ENCODE measurements at places on chromosomes 12 and 14.

- DNase-seq, result no peak
Measured at GRCh38 chr12:3149515-3150307, 72.5 kb downstream of the TSPAN9 start.

GRCh38 chr12:105681341-105681740, 350.9 kb downstream of the C12orf75 start:
- DNase-seq, result no peak

DNA sequence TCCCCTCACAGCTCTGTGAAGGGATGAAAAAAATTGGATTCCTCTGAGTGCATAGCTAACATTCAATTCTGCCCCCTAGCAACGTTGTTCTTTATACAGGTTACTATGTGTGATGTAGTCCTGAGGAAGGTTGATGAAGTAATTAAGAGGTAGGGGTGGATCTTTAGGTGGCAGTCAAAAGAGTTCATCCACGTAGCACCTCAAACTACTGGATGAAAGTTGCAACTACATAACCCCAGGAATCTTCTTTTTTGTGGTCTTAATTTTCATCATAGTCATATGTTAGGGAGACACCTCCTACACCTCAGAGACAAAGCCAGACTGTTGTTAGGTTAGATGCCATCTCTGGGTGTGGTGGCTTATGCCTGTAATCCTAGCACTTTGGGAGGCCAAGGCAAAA, 10.2 kb upstream of the NFE2 start:
- DNase-seq, result no peak

- DNase-seq, result no peak
Measured at GRCh38 chr12:75155962-75156361, 53.7 kb downstream of the KCNC2 start.

- no peak for DNase-seq
Measured at GRCh38 chr12:70885956-70886355, 34.6 kb downstream of the PTPRR start.

GRCh38 chr14:81385419-81385818, 14.7 kb downstream of the STON2 start:
- no peak for DNase-seq
